Hematopoietic multipotent progenitor cell treated with erythropoietin and hydrocortisone succinate and interleukin-3 and kit ligand, for 8 days (in vitro differentiated cells): ENCODE measurements at places on chromosomes 4 and X.

DNA sequence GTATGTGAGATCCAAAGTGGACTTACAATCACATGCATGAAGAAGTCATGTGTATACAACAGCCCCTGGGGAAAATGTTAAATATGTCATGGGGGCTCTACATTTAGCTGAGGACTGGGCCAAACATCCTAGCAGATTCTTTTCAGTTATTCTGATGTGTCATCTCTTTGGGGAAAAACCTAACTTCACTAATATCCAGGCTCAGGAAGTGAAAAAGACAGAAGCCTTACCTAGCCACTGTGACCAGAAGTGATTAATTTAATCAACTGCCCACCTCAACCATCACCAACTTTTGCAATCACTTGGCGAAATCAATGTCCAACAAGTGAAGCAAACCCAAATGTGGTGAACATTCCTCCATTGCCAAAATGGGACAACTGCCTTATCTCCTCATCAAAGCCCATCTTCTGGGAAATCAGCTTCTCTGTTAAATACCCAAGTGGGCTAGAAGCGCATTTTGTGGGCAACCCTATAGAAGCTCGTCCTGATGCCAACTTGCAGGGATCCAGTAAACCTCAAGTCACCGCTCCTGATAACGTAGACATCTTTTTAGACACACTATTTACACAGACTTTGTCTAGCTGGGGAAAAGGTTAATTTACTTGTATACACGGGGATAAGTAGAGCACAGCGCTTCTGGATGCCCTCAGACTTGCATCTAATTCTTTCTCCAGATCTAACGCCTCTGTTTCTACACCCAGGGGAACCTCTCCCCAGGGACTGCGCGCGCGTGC lies 1.4 kb upstream of the HHIP start:
- DNase-seq: no peak

DNA sequence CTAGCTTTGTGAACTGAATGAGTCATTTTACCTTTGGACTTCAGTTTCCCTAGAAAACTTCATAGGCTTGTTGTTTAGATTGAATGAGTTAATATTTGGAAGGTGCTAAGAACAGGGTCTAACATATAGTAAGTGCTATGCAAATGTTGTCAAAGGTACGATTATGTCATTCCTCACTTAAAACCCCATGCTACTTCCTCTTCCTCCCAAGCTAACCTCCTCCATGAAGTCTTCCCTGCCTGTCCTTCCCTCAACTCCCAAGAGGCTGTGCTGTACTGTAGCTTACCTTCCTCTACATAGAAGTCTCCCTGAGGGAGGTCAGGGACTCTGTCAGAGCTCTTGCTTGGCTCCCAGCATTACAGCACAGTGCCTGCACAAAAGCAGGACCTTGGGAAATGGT lies 103.4 kb upstream of the PJA1 start:
- DNase-seq: no peak

DNA sequence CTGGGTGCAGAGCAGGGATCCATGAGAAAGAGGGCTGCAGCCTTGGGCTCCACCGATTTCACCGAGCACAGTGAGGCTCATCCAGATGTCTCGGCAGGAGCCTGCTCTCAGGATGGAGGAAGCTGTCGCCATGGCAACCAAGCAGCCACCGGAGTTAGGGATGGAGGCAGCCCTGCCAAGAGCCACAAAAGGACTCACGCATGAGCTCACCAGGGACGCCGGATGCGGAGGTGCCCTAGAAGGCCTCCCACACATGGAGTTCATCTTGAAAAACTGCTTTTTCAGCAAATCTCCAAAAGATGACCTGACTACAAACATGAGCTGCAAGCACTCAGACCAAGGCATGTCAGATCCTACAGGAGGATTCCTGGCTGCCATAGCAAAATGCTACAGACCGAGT lies 90.7 kb downstream of the WFS1 start:
- no peak for DNase-seq

- DNase-seq: no peak
Measured at GRCh38 chr4:106034220-106034619, 138.9 kb downstream of the NPNT start.

DNA sequence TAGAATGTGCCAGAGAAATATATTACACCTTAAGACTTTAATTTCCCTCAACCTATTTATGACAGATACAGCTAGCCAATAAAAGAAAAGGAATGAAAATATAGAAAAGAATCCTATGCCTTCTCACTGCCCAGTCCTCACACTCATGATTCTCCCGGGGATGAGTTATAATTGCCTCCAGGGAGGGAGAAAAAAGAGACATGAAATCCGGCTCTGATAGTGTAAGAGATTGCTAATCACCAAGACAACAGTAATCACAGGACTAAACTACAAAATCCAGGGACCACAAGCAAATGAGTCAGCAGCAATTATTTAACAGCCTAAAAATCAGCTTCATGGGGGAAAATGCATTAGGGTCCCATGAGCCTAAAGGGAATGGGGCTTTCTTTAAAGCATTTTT lies 95.9 kb upstream of the DUSP21 start:
- DNase-seq: no peak

DNA sequence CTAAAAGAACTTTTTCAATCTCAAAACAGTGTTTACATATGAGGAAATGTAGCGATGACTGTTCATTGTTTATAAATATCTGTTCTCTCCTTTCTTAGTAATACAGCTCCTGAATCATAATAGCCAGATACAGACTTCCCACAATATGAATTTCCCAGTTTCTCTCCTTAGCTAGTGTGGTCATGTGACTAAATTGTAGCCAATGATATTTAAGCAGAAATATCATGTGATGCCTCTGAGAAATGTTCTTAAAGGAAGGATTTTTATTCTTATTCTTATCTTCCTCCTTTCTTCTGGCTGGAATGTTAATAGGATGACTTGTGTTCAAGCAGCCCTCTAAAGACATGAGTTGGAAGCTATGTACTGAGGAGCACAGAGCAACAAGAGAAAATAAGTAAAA lies 383.7 kb upstream of the ATOH1 start:
- DNase-seq: no peak
